ENCODE measurements at places on chromosomes 7 and 10.

- DNase-seq = no peak
These were observed 23.3 kb upstream of the GPR22 start for GRCh38 chr7:107446531-107446930.

DNA sequence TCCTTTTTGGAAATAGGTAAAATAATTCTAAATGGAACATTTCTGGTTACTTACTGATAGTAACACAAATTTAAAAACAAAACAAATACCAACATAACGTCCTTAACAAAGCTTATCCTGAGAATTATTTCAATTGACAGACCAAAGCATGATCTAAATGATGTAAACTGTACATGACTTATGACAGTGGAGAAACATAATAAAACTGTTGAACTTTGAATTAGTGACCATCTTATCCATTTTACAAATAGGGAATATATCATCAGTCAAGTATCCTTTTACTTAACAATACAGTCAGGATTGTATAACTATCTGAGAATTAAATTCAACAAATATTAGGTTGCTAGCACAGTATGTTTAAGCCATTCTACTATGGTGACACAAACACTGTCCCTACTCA is 2.4 kb downstream of the IPMK start:
- no peak for DNase-seq

DNA sequence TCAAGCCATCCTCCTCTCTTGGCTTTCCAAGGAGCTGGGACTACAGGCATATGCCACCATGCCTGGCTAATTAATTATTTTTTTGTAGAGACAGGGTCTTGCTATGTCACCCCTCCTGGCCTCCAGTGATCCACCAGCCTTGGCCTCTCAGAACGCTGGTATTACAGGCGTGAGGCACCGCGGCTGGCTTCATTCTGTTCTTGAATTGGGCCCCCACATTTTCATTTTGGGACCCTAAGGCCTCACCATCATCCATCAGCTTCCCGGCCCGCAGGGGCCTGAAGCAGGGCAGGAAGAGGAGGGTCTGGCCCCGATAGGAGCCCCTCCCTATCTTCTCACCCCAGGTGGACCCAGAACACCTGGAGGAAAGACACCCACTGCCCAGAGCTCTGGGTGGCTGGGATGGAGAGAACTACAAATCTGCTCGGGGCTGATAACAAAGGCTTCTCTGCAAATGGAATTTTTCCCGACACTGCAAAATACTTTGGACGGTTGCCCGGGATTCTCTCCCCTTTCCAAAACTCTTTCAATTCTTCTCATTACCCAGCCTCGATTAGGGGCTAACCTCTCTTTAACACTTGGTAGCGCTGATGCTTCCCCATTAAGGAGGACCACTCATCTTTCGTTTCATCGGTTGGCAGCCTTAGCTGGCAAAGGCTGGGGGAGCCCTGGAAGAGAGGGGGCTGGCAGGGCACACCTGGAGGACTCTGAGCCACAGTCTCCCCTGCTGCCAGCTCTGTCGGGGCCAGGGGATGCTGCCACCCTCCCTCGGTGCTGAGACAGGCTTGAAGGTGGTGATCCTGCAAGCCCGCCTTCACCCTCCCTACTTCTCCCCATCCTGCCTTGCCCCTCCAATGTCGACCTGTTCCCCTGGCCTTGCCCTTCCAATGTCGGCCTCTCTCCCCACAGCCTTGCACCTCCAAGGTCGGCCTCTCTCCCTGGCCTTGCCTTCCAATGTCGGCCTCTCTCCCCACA is 81.0 kb upstream of the GNA12 start:
- no peak for DNase-seq

GRCh38 chr7:82122275-82122674 is 321.3 kb downstream of the CACNA2D1 start:
- DNase-seq = no peak

GRCh38 chr10:67319976-67320375 is 376.0 kb downstream of the CTNNA3 start:
- no peak for DNase-seq

GRCh38 chr7:151232917-151233701 is 826 bp downstream of the CHPF2 start:
- peak; percentile 65 for DNase-seq

DNA sequence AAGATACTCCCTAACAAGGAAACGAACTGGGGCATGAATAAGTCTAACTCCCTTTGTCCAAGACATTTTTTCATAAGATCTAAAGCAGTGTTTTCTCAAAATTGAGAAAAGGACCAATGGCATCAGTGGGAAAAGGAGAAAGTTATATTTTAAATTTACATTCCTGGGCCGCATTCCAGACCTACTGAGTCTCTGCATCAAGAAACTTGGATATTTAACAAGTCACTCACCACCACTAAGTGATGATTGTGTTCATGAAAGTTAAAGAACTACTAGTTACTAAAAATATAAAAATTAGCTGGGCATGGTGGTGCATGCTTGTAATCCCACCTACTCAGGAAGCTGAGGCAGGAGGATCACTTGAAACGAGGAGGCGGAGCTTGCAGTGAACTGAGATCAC is 149.6 kb upstream of the MEOX2 start:
- DNase-seq = no peak

DNA sequence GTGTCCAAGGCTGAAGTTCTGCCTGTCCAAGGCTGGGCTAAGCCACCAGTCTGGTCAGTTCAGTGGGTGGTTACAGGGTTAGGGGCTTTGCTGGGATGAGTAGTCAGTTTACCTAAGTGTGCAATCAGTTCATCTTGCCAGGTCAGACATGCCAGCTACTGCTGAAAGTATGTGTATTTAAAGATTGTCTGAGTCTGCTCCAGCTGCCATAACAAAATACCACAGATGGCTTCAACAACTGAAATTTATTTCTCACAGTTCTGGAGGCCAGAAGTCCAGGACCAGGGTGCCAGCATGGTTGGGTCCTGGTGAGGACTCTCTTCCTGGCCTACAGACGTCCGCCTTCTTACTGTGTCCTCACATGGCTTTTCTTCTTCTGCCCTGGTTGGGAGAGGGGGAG is 52.4 kb upstream of the TNS3 start:
- DNase-seq = no peak

- peak; percentile 51 for DNase-seq
These were observed 3.2 kb downstream of the DNAJB6 start for GRCh38 chr7:157339777-157340677.

DNA sequence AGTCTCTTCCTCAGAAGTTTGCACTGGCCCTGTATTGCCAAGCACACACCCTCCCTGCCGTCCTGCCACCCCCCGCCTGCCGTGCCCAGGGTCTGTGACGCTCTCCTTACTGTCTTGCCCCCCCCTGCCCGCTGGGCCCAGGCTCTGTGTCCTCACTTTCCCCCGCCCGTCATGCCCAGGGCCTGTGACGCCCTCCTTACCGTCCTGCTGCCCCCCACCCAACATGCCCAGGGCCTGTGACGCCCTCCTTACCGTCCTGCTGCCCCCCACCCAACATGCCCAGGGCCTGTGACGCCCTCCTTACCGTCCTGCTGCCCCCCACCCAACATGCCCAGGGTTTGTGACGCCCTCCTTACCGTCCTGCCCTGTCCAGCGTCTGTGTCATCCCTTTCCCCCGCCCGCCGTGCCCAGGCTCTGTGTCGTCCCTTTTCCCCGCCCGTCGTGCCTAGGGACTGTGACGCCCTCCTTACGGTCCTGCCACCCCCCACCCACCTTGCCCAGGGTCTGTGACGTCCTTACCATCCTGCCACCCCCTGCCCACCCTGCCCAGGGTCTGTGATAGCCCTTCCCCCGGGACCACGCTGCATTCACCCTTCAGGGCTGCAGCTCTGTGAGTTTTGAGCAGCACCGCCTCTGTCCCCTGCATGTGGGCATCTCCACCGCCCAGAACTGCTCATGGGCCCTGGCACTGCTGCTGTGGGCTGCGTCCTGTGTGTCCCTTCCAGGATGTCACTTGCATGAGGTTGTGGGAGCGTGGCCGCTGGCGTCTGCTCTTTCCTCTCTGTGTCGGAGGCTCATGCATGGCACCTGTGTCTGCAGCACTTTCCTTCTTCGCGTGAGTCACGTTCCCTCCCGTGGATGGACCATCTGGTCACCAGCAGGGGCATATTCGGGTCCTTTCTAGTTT is 19.3 kb upstream of the PRKAR1B start:
- no peak for DNase-seq

DNA sequence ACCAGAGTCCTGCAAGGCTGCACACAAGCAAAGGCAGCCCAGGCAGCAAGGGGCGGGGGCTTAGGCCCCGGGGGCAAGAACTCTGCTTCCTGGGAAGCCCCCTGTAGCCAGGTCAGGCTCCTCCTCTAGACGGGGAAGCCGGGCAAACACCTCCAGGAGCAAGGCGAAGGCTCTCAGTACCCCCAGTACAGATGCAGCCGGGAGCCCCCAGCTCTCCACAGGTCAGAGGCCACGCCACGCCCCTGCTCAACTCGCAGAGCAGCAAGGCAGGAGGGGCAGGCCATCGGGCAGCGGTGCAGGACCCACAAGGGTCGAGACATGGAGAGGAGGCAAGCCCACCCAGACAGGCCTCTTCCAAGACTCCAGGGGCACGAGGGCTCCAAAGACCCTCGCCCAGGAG is 108.8 kb downstream of the MAD1L1 start:
- DNase-seq = no peak

DNA sequence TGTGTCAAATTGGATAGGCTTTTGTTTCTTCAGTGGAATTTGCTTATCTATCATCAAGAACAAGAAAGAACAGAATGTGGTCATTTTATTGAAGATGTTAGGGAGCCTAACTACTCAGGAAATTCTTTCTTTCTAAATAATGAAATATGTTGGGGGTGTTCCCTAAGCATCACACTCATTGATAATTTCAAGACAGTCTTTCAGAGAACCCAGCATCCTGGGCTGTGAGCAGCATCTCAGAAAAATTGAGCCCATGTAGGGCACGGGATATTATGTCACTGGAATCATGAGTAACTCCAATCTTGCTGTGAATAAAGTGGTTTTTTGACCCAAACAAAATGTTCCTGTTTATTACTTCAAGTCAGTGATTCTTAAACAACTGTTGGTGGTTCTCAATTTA is 27.3 kb downstream of the PON1 start:
- DNase-seq = no peak

DNA sequence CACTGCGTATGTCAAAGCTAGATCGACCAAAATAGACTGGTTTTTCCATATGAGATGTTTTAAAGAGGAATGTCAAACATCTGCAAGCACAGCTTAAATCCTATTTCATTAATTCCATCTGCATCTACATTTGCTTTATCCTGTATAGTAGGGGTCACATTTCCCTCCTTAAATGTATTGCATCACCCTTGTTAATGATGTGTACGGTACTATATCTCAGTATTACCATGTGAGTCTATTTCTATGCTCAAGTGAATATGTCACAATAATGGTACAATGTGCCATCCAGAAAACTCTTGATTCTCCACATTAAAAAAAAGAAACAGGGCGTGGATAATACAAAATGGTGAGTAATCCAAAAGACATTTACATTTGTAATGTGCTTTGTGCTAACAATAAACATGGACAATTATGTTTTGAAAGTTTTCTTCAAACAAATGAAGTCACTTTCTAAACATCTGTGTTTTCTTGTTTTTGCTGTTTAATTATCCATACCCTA is 56.6 kb downstream of the TWIST1 start:
- no peak for DNase-seq

DNA sequence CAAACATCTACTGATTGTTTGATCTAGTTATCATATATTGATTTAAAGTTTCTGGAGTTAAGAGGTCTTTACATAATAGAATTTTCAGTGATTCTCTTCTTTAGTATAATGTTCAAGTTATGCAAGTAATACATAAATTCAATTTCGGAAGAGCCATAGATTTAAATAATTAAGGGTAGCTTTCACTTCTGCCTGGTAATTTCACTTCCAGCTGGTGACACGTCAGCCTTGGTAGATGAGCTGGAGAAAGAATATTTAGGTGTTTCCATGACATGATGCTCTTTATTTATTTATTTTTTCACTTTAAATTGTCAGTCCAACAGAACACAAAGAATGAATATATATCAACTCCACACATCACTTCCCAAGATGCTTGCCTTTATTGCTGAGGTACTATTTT is 5.2 kb upstream of the OTUD1 start:
- DNase-seq = no peak

DNA sequence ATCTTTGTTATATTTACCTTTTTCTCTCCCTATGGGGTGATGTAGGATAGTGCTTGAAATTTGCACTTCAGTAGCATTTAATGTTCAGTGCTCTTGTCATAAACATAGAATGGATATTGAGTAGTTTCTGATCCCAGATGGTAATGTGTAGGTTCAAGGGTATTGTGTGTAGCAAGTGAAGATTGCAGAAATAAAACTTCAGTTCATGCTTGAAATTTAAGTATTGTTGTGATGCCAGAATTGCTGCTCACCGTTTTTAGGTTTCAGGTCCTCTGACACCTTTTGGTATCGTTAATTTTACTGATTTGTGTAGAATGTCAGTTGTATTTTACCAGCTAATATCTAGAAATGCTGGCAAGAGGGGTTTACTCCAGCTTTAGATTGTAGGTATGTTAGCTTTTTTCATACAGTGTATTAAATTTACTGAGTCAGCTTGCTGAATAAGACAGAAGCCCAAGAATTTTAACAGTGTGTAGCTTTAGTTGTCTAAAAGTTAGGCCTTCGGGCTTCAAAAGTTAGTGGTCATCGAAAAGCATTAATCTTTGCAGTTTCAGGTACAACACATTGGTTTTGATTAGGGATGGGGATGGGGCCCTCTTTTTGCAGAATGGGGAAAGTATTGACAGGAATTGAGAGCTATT is 1.9 kb downstream of the PTEN start:
- no peak for DNase-seq

DNA sequence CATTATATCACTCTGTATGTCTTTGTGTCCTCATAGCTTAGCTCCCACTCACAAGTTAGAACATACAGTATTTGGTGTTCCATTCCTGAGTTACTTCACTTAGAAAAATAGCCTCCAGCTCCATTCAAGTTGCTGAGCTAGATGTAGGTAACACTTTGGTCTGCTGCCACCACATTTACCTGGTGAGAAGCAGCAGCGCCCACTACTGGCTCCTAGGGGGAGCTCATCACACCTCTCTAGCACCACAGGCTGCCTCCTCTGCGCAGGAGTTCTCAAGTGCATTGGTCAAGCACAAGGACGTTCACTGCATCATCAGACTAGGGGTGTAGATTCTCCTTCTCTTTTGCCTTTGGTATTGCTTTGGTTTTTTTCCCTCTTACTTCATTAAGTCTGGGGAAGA is 530.9 kb upstream of the AUTS2 start:
- DNase-seq = no peak

DNA sequence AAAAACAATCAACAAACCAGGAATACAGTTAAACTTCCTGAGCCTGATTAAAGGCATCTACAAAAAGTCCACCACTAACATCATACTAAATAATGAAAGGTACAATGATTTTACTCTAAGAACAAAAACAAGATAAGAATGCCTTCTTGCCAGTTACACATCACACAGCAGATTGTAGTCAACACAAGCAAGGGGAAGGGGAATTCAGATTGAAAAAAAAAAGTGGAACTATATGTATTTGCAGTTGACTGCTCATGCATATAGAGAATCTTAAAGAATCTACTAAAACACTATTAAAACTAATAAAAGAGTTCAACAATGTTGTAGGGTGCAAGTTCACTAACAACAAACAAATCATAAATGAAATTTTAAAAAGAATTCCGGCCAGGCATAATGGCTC is 28.5 kb downstream of the ZNF33B start:
- no peak for DNase-seq

GRCh38 chr7:11831156-11831735 is 752 bp downstream of the THSD7A start:
- no peak for DNase-seq

- DNase-seq = no peak
These were observed 52.0 kb downstream of the P4HA1 start for GRCh38 chr10:73044378-73045285.

- no peak for DNase-seq
These were observed 45.8 kb upstream of the PLXNA4 start for GRCh38 chr7:132622081-132622480.
